ENCODE measurements at places on chromosomes 12 and 14.

GRCh38 chr12:66851134-66851533, 172.3 kb upstream of the GRIP1 start:
- no peak for DNase-seq

DNA sequence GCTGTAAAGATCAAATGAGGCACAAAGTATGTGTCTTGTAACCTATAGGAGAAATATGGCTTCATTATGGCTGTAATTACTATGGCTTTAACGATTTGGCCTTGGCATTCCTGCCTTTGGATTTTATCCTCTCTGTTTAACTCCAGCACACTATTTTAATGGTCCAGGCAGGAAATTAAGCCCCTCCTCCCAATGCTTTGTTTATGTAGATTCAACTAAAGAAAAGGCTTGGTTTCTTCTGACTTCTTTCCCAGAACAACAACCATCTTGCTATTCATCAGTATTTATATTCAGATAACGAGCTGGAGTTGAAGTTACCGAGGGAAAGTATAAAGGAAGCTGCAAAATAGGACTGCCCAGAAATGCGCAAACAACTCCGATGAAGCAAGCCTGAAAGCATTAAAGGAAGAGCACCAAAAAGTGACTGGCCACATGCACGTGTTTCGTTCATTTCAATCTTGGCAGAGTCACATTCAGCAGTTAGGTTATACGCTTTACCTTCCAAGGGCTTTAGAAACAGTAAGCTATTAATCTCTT, 104.6 kb downstream of the NELL2 start:
- no peak for DNase-seq

- peak; percentile 55 for DNase-seq
Observed at GRCh38 chr12:26678697-26679660, 154.0 kb downstream of the ITPR2 start.

GRCh38 chr12:57112492-57113294, 1.5 kb upstream of the STAT6 start:
- no peak for DNase-seq

- peak; percentile 81 for DNase-seq
Observed at GRCh38 chr14:53391631-53392285, 238.6 kb upstream of the DDHD1 start.

Data from EH (cell line).